Cerebellum (tissue), 4 donors: ENCODE measurements at places on chromosomes 5 and 9. TPM values are rescaled to one million over a fixed set of nuclear protein-coding genes. Genes with fewer than 3 reads are reported as not detected.

Gene SH3PXD2B
- 21.0 TPM for total RNA-seq

Gene NOXA1
- 1.5 TPM for total RNA-seq

GRCh38 chr5:60814498-60814897 is 29.6 kb downstream of the ELOVL7 start:
- DNase-seq, result no peak

Gene KIF24
- 5.9 TPM for total RNA-seq

Gene RGS7BP
- total RNA-seq, result 16.2 TPM

GRCh38 chr9:127446713-127447415 is 4.3 kb downstream of the RPL12 start:
- DNase-seq, result no peak

Gene WNK2
- total RNA-seq, result 47.4 TPM

DNA sequence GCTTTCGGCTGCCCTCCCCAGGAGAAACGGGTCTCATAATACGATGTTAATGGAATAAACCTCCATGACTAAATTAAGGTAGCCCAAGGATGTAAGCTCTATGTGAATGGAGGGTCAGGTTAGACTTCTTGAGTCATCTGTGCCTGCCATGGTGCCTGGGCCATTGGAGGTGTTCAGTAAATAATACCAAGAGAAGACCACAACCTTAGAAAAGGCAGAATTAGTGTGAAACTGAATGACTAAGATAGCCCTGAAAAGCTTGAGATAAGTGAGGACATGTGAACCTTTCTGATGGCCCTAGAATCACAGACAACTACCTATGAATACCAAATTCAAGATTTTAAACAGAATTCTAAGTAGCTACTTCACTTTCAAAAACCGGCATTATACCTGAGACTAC is 160.6 kb downstream of the KIAA0825 start:
- DNase-seq, result no peak

Gene PCDHB14
- 16.3 TPM for total RNA-seq

DNA sequence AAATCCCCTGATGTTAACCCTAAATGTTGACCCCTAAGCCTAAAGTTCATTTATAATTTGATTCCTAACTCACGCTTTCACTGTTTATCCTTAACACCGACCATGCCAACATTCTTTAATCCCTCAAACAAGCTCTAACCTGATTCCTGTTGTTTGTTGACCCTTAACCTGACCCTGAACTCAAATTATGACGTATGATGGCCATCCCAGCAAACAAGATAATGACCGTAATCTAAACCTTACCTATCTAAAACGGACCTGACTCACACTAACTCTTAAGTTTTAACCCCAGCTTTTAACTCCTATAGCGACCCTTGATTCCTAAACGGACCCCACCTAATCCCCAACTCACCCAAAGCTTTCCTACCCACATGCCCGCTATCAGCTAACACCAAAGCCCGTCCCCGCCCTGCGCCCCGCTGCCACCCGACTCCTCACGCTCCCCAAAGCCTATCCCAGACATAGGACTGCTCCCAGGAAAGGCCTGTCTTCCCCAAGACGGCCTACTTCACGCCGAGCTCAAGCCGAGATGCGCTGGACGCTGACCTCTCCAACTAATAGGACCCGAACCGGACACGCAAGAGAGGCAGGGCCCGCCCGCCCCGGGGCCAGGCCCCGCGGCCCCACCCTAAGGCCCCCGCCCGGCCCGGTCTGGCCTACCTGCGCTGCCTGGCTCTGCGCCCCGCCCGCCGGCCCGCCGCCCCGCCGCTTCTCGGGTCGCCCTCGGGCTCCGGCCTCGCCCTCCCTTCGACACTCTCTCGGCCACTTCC is 395 bp downstream of the TLN1 start:
- DNase-seq, result no peak

DNA sequence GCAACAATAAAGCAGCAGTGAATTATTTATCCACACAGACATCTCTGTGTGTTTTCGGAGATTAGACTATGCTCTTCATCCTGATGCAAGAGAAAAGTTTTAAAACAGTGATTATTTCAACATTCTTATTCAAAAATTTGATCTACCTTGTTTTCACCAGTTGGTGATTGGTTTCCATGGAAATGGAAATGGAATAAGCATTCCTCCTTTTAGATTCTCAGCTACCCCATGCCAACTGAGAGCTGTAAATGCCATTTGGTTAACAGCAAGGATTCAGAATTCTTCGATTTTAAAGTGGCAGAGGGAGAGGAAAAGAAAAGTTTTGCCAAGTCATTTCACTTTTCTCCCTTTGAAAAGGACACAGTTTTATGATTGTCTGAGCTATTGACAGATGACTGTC is 154.7 kb downstream of the PCSK5 start:
- DNase-seq, result no peak

DNA sequence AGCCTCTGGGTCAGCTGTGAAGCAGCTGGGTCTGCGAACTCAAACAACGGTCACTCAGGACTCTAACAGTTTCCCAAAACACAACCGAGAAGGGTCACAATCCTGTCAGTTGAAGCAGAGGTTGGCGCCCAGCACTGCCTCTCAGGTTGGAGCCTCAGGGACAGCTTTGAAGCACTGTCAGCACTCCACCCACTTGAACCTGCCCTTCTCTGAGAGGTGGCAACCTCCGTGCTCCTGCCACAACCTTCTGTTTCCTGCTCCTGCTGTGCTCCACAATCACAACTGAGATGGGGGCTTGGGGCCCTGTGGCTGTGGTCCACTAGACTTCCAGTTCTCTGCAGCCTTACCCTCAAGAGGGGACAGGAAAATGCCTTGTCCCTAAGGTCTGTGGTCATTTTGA is 21.7 kb upstream of the LCP2 start:
- no peak for DNase-seq
